ENCODE measurements at places on chromosomes 11 and 22. TPM values are rescaled to one million over a fixed set of nuclear protein-coding genes. Genes with fewer than 3 reads are reported as not detected.

DNA sequence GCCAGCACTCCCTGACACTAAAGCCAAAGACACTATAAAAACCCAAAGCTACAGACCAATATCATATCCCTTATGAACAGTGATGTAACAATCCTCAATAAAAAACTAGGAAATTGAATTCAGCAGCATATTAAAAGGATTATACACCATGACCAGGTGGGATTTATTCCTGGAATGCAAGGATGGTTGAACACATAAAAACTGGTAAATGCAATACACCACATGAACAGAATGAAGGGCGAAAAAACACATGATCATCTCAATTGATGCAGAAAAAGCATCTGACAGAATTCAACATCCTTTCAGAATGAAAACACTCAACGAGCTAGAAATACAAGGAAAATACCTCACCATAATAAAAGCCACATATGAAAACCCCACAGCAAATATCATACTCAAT is 31.3 kb downstream of the OSBP start:
- DNase-seq: no peak

DNA sequence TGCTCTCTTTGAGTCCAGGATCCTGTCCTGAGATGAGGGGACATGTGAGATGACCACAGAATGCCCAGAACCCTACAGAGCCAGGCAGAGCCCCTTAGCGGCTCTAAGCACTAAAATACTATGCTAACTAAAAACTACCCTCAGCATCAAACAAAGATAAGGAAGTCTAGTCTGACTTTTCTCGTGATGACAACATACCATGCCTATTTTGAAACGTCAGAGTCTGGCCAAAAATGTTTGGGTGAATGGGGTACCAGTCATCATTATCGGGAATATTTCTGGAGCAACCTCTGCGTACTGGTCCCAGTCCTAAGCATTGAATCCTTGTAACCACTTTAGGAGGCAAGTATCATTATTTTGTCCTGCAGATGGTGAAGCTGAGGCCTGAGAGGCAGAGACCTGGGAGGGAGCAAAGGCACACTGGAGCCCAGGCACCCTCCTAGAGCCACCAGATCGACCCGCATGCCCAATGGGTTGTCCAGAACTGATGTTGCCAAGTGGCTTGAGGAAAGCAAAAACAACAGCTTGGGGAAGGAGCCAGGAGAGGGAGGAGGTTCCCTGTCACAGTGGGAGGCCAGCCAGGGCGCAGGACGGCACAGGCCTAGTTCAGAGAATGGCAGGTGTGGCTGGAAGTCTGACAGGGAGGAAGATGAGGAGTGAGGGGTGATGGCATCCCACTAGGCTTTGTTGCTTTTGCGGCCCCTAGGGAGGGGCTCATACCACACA is 7.2 kb upstream of the OSM start:
- no peak for DNase-seq

GRCh38 chr22:38403812-38404211 is 51.2 kb downstream of the KCNJ4 start:
- no peak for DNase-seq

DNA sequence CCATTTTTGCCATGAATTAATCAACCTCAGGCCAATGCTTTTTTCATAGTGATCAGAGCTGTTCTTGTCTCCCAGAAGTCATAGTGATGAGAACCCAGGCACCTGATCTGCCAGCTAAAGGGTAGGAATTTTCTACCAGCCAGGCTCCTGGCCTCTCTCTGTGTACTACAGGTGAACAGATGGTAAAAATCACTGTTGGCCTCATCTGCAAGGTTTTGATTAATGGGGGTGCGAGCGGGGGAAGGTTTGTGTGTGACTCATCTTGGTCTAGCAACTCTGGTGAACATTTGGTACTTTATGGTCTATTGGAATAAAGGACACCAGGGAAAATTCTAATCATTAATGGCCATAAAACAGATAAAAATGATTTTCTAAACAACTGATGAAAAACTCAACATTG is 14.4 kb upstream of the APOL4 start:
- DNase-seq: no peak

DNA sequence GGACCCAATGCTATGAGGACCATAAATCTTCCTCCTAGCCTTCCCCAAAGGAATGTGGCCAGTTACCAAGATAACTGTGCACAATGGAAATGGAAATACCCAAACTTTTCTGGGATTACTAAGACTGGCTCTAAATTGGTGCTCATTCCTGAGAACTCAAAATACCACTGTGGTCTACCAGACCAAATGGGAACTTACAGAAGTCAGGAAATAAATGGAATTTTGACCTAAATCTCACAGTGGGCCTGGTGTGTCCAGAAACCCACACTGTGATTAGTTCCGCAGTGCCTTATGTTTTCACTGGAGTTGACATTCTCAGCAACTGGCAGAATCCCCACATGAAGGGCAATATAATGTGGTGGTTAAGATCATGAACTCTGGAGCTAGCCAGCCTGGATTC is 99.4 kb upstream of the ZC3H12C start:
- no peak for DNase-seq

- DNase-seq: no peak
Measured at GRCh38 chr11:77410076-77410827, 63.6 kb downstream of the PAK1 start.

GRCh38 chr22:43924877-43925276 is 1.3 kb downstream of the PNPLA3 start:
- DNase-seq: no peak

GRCh38 chr22:35660291-35661127 is 12.3 kb downstream of the APOL6 start:
- DNase-seq: no peak

DNA sequence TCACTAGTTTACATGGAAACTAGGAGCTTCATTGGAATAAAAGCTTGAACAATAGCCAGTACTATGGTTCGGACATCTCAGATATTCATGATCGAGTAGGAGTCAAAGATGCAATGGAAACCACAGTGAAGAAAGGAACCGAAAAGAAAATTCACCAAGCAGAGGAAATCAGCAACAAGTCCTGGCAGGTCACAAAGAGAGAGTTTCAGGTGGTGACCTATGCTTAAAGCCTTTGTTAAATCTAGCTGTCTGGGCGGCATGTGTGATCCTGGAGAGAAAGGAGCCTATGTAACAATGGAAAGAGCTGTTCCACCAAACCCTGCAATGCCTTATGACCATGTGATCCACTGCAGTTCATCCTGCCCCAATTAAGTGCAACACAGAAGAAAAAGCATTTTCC is 68.9 kb upstream of the POU2AF2 start:
- no peak for DNase-seq

- DNase-seq: no peak
Measured at GRCh38 chr11:134753771-134754520, 341.9 kb upstream of the B3GAT1 start.

GRCh38 chr22:23108249-23109078 is 33.3 kb downstream of the RSPH14 start:
- no peak for DNase-seq

DNA sequence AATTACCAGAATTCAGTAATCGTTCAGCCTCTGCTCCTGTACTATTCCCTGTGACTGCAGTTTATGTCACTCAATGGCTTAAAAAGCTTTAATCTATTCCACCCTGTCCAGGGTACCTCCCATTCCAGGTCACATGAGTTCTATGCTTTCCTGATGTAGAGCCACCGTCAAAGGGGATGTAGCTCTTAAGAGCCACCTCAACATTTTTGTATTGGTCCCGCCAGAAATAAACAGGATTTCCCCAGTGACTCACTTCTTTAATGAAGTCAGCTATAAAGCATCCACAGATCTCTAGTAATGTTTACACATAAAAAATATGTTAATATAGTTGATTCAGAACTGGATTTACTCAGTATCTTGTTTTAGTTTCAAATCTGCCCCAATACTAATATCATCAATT is 1.3 kb upstream of the OR8D1 start:
- DNase-seq: no peak

DNA sequence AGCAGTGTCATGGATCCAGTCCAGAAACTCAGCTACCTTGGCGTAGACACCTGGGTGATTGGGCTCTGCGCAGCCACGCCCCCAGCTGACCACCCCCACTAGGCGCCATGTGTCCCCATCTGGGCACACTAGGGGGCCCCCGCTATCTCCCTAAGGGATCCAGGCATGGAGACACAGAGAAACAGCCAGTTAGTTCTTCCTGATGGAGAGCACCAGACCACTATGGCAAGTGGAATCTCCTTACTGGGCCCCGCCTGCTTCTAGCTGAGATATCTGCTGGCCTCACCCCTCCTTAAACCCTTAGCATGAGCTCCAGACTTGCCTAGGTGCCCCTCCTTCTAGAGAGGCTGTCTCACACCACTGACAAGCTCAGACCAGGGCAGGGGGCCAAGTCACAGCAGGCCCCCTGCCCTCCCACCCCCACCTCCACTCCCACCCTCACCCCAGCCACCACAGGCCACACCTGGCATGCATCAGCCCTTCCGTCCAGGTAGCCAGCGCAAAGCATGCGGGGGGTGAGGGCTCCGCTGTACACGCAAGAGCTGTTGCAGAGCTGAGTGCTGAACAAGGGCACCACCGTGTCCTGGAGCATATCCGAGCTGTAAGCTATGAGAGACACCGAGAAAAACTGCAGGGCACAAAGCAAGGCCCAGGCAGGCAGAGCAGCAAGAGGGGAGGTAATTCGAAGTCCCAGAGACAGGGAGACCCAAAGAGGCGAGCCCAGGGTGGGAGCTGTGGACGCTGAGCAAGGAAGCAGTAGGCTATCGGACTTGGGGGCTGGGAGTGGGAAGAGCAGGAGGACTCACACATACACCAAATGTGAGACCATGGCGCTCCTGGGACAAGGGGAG is 16.1 kb downstream of the TMPRSS5 start:
- DNase-seq: no peak

- no peak for DNase-seq
Measured at GRCh38 chr11:6225896-6226295, 8.5 kb downstream of the FHIP1B start.

DNA sequence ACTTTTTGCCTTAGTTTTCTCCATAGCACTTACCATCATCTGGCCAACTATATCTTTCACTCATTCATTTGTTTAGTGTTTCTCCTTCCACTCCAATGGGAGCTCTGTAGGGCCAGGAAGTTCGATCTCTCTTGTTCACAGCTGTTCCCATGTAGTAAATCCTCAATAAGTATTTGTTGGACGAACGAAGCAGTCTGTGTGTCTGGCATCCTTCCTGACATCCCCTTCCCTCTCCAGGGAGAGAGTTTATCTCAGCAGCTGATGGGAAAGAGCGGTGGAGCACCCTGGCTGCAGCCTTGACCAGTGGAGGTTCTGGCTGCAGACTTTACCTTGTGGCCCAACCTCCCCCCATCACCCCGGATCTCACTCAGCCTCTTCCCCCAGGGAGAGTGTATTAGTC is 141.7 kb downstream of the CHST1 start:
- no peak for DNase-seq

- DNase-seq: no peak
Measured at GRCh38 chr11:17745023-17745772, 10.6 kb downstream of the KCNC1 start.

GRCh38 chr22:19803736-19804267 is 43.2 kb downstream of the TBX1 start:
- DNase-seq: no peak

DNA sequence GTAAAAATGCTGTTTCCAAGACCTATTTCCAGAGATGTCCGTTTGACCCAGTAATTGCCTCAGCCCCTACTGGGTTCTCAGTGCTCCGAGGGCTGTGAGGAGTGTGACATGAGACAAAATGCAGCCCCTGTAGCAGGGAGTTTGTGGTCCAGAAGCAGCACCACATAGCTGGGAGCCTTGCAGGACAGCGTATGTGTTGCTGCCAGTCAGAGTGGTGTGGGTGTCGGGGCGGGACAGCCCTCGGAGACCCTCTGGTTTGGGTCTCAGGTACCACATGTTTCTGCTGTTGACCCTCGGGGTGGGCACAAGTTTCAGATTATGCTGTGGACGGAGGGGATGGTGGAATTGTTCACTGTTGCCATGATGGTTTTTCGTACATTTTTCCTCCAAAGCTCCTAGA is 17.2 kb downstream of the TBC1D22A start:
- no peak for DNase-seq

DNA sequence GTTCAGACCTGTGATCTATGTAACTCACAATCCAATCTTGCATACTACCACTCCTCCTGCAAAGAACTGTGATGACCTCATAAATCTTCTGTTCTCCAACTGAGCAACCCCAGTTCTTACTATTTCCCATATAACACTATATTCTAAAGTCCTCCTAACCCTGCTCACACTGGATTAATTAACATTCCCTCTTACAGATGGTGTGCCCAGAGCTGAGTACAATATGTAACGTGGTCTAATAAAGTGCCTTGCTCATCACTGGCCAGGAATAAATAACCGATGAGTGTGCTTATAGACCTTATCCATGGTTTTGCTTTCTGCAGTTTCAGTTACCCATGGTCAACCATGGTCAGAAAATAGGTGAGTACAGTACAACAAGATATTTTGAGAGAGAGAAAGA is 28.6 kb downstream of the PRCP start:
- no peak for DNase-seq

DNA sequence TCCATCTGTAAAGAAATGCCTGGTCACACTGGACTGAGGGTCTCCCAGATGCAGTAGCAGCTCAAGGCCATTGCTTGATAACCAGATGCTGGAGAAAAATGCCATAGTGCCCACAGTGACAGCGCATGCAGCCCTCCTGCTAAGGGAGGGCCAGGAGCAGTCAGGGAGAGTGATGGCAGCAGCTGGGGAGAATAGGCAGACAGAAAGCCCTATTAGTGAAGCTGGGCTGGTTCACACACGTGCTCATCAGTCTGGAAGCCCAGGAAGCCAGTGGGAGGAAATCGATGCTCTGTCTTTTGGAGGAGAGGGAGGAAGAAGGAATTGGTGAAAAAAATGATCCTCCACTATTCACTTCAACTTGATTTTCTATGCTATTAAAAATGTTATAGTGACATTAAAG is 82.9 kb downstream of the OSBP2 start:
- DNase-seq: no peak

GRCh38 chr11:73236854-73237253 is 18.8 kb downstream of the P2RY2 start:
- no peak for DNase-seq

Gene FSHB
- not detected for total RNA-seq

Gene CRYBB3
- 0.82 TPM for total RNA-seq

Gene CHRDL2
- not detected for total RNA-seq

Gene MMP8
- total RNA-seq: not detected

Gene DDIAS
- 3.2 TPM for total RNA-seq

Gene PLAAT5
- 0.14 TPM for total RNA-seq

Gene SLC22A8
- not detected for total RNA-seq

Gene OR10A2
- total RNA-seq: not detected

Gene MFRP
- total RNA-seq: not detected

Gene KCNK4
- total RNA-seq: not detected

Gene FADS2
- total RNA-seq: 222 TPM

Gene TRIM49D1
- not detected for total RNA-seq
